Activated naive CD4-positive, alpha-beta T cell treated with anti-CD3 and anti-CD28 coated beads, Interleukin-2, amount 50 U/mL, for 72 hours (primary cell): ENCODE measurements at places on chromosomes 3 and 15. TPM values are rescaled to one million over a fixed set of nuclear protein-coding genes. Genes with fewer than 3 reads are reported as not detected.

The CERS3 gene
- 0.74 TPM for total RNA-seq

The QRICH1 gene
- total RNA-seq, result 126 TPM

The CFAP20DC gene
- 2.6 TPM for total RNA-seq

- DNase-seq, result no peak
Observed at GRCh38 chr3:131031660-131032059, 5.0 kb downstream of the NEK11 start.

GRCh38 chr3:175149675-175150074 lies 290.5 kb downstream of the NAALADL2 start:
- no peak for DNase-seq

GRCh38 chr3:99863588-99863987 lies 45.9 kb downstream of the CMSS1 start:
- no peak for DNase-seq

- DNase-seq, result no peak
Observed at GRCh38 chr3:3516996-3517395, 282.2 kb upstream of the LRRN1 start.
